ENCODE measurements at places on chromosomes 6 and 20.

DNA sequence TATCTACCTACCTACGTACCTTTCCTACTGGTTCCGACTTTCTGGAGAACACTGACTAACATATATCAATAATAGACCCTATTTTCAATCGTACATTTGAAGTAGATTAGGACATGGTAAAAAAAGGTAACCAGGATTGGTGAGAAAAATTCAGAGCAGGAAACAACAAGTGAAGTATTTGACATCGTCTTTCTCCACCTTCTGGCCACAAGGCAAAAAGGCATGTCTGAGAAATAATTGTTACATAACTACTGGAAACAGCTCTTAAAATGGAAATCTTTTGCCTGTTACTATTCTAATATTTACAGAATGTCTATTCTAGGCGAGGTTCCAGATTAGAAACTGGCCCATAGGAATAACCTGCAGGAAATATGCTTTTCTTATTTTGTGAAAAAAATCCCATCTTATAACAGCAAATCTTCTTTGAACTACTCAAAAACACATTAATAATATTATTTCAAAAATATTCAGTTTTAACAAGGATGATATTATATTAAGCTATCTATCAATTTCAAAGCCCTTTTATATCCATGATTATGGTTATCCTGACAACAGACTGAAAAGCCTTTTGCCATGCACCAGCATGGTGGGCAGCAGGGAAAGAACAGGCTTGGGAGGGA is 80.8 kb downstream of the RCAN2 start:
- no peak for DNase-seq

- no peak for DNase-seq
These were observed 310.2 kb upstream of the AGPAT4 start for GRCh38 chr6:161584051-161584450.

GRCh38 chr6:132712366-132712765 is 1.5 kb downstream of the VNN1 start:
- DNase-seq = no peak

GRCh38 chr6:56789342-56789741 is 146.7 kb upstream of the DST start:
- no peak for DNase-seq

DNA sequence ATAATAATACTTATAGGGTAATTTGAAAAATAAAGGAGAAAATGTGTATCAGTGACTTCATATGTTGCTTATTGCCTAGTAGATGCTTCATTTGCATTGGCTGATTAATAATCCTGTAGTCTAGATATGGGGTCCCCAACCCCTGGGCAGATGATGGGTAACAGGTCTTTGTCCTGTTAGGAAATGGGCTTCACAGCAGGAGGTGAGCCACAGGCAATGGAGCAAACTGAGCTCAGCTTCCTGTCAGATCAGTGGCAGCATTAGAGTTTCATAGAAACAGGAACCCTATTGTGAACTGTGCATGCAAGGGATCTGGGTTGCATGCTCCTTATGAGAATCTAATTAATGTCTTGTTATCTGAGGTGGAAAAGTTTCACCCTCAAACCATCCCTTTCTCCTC is 1049.5 kb upstream of the EPHA7 start:
- no peak for DNase-seq

All from WTC11 (cell line).